ENCODE measurements at places on chromosomes 16 and 17.

- no peak for DNase-seq
Measured at GRCh38 chr17:44807093-44807816, 22.8 kb downstream of the GJC1 start.

- DNase-seq = no peak
Measured at GRCh38 chr17:57701124-57701523, 44.0 kb downstream of the CCDC182 start.

GRCh38 chr16:88610080-88610479 lies 28.3 kb upstream of the IL17C start:
- no peak for DNase-seq

- DNase-seq = no peak
Measured at GRCh38 chr17:58231641-58232040, 6.7 kb upstream of the LPO start.

- peak; percentile 23 for DNase-seq
Measured at GRCh38 chr17:56594320-56595107, 1.0 kb downstream of the NOG start.

- no peak for DNase-seq
Measured at GRCh38 chr16:972316-973002, 1.7 kb upstream of the LMF1 start.

Data from activated T-cell treated with anti-CD3 and anti-CD28 coated beads for 48 hours (primary cell).